ENCODE measurements at places on chromosomes 5 and 9.

DNA sequence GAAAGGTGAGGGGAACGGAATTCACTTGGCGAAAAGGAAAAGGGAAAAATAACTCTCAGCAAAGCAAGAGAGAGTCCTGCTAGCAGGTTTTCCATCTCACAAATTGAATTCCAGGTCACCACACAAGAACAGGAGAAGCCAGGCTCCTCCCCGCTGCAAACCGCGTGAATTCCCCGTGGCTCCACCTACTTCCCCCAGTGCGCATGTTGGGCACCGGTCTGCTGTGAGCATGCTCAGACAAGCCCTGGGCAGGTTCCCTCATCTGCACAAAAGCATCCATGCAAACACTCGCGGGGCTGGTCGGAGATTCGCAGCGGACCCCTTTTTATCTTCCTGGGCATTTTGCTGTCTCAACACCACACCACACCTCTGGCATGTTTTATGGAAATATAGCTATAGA lies 58.5 kb upstream of the S1PR3 start:
- no peak for DNase-seq

GRCh38 chr9:86918556-86918955 lies 28.8 kb downstream of the GAS1 start:
- no peak for DNase-seq

DNA sequence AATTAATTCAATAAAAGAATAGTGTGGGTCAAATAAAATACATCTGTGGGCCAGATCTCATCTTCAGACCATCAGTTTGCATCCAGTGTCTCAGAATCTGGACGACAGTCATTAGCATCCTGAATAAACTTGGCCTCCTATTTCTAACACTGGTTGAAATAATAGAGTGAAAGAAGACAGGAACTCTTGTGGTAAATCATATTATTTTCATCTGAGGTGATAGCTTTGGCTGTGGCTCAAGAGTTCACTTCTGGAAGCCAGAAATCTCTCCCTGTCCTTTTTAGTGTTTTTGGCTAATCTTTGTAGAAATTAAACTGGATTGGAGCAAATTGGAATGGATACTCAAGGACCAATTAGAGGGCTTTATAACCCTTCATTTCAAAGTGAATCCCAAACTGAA lies 63.4 kb upstream of the HMHB1 start:
- DNase-seq, result no peak

GRCh38 chr5:145951071-145951470 lies 14.7 kb downstream of the SH3RF2 start:
- DNase-seq, result no peak

- DNase-seq, result no peak
These were observed 5.4 kb downstream of the NPDC1 start for GRCh38 chr9:137040568-137040967.

GRCh38 chr5:147208134-147208533 lies 26.7 kb upstream of the STK32A start:
- DNase-seq, result no peak

DNA sequence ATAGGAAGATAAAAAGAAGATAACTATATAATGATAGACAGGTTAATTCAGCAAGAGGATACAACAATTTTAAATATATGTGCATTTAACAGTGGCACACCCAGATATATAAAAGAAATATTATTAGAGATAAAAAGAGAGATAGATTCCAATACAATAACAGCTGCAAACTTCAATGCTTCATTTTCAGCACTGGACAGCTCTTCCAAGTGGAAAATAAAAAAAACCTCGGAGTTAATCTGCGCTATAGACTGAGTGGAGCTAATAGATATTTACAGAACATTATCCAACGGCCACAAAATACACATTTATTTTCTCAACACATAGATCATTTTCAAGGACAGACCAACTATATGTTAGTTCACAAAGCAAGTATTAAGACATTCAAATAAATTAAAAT lies 1229.5 kb upstream of the CDH6 start:
- no peak for DNase-seq

GRCh38 chr9:4309806-4310205 lies 9.9 kb upstream of the GLIS3 start:
- DNase-seq, result no peak

DNA sequence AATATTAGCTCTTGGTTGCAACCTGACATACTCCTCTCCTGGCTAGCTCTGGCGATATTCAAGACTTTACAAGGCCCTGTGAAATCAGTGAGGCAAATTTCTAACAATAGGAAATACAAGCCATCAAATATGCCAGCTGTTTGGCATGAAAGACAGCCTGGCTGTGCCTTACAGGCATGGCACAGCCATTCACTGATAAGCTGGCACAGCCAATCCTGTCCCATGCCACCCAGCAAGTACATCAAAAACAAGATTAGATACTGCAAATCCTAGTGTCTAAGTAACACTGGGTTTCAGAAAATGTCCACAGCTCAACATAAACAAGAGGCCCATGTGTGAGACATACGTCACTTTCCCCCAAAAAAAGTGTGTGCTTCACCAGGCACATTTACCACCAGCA lies 1045.8 kb upstream of the DMAC1 start:
- DNase-seq, result no peak

DNA sequence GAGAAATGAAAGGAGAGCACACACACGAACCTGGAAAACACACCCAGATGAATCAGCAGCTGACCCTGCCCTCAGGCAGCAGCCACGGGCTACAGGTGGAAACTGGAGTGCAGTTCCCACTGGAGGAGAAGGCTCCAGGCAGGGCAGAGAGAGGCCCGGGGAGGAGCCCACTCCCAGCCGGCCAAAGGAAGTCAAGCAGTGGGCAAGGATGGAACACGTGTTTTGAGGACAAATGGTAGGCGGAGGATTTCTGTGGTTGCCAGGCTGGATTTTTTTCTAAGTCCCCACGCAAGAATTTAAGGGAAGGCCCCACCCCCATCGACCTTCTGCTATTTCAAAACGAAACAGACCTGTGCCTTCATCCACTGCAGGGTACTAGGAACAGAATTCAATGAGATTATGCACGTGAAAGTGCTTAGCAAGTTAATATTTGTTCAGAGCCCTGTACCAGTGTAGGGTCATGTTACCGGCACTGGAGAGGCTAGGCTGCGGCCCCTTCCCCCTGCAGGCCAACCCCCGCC lies 6.8 kb downstream of the EPB41L4B start:
- DNase-seq, result no peak
